ENCODE measurements at places on chromosomes 16 and 17.

DNA sequence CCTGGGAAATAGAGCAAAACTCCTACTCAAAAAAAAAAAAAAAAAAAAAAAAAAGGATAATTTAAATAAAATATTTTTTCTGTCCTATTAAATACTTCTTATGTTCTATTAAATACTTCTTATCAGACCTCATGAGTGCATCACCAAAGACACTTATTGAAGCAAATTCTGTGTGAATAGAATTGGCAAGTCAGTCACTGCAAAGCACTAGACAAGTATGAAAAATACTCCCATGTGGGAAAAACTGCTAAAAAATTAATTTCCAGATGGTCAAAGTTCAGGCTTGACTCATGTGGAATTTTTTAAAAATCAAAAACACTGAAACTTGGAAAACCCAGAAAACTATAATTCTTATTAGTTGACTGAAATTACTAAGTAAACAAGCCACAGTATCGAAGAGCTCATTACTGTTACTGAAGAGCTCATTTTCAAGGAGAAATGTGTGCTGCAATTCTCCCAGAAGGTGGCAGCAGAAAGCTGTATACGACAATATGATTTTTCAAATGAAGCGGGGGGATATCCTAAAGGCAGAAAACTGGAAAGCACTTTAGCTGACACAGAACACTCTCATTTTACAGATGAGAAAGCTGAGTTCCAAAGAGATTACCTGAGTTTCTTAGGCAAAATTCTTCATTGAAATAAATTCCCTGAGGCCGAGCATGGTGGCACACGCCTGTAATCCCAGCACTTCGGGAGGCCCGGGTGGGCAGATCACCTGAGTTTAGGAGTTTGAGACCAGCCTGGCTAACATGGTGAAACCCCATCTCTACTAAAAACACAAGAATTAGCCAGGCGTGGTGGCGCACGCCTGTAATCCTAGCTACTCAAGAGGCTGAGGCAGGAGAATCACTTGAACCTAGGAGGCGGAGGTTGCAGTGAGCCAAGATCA is 15.9 kb upstream of the FBXO47 start:
- peak; percentile 90 for DNase-seq

GRCh38 chr16:13939821-13940220 is 19.9 kb downstream of the ERCC4 start:
- DNase-seq: no peak

- DNase-seq: no peak
Measured at GRCh38 chr17:11251561-11252107, 10.6 kb downstream of the SHISA6 start.

GRCh38 chr16:49019081-49019633 is 262.5 kb downstream of the CBLN1 start:
- no peak for DNase-seq

GRCh38 chr17:78497115-78497540 is 80.1 kb downstream of the DNAH17 start:
- DNase-seq: peak; percentile 70

DNA sequence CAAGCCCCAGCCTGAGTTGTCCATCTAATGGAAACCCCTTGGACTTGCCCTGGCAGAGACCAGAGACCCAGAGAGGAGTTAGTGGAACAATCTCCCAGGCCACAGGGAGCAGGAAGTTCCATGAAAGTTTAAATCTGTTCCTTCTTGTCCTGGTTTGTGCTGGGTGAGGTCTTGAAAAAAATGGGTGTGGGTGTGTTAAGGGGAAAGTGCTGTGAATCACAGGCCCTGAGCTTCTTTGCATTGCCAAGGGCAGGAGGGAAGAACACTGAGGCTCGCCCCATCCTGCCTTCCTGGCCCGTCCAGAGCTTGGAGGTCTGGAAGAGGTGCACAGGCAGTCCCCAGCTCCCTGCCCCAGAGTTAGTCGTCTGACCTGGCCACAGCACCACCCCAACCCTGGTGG is 2.3 kb downstream of the ADORA2B start:
- DNase-seq: peak; percentile 27

DNA sequence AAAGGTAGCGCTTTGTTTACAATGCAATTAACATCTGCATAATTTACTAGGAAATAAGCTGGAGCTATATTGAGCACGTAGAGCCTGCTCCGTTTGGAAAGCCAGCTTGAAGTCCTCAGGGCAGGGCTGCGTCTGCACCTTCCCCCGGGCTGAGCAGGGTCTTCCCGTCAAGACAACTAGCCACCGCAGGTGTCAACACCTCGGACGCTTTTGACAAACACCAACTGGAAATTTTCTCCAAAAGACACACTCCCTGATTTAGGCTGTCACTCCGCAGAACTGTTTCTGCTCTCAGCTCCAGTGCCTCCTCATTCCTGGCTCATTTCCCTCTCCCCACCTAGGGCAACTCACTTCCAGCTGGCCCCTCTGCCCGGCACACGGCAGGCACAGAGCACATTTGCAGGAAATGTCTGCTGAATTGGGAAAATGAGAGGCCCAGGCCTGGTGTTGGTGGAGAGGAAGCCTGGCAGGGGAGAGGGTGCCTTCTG is 170.3 kb downstream of the MAF start:
- DNase-seq: no peak

GRCh38 chr16:81586417-81586816 is 141.8 kb downstream of the CMIP start:
- DNase-seq: no peak

DNA sequence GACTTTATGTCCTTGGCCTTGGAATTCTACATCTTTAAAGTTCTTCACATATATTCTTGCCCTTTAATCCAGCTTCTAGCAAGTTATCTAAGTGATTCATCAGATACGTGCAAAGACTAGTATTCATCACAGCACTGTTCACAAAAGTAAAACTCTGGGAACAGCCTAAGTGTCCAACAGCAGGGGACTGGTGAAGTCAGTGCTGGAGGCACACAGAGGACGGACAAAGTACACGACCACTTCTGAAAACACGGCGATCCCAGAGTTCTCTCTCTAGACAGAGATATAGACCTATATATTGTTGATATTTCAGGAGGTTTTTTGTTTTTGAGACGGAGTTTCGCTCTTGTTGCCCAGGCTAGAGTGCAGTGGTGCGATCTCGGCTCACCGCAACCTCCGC is 12.8 kb downstream of the CTRB1 start:
- no peak for DNase-seq

DNA sequence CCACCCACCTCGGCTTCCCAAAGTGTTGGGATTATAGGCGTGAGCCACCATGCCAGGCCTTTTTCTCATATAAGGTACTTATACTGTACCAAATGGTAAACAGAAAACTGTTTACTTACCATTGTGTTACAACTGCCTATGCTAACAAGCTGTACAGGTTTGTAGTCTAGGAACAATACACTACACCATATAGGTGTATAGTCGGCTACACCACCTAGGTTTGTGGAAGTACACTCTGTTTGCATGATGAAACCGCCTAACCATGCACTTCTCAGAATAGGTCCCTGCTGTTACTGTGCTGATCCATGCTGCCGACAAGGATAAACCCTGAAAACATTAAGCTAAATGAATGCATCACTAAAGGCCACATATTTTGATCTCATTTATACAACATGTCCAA is 18.9 kb downstream of the DNAJA2 start:
- no peak for DNase-seq

- DNase-seq: peak; percentile 80
Measured at GRCh38 chr17:78421534-78422266, 43.3 kb downstream of the PGS1 start.

DNA sequence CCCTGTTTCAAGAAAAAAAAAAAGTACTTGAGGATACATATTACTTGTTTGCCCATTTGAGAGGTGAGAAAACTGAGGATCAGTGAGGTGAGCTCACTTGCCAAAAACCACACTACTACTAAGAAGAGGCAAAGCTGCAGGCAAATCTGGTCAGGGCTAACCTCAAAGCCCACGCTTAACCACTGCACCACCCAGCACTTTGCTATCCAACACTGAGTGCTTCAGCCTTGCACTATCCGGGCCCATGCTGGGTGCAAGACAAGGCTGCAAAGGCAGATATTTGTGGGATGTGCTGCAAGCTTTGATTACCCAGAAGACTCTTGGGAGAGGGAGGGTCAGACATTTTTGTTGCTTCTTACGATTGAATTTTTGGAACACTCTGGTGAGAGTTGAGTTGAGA is 23.6 kb upstream of the NLRP1 start:
- no peak for DNase-seq

GRCh38 chr16:83973581-83974385 is 5.7 kb downstream of the NECAB2 start:
- no peak for DNase-seq

- no peak for DNase-seq
Measured at GRCh38 chr16:69890892-69891282, 60.2 kb upstream of the CLEC18A start.

DNA sequence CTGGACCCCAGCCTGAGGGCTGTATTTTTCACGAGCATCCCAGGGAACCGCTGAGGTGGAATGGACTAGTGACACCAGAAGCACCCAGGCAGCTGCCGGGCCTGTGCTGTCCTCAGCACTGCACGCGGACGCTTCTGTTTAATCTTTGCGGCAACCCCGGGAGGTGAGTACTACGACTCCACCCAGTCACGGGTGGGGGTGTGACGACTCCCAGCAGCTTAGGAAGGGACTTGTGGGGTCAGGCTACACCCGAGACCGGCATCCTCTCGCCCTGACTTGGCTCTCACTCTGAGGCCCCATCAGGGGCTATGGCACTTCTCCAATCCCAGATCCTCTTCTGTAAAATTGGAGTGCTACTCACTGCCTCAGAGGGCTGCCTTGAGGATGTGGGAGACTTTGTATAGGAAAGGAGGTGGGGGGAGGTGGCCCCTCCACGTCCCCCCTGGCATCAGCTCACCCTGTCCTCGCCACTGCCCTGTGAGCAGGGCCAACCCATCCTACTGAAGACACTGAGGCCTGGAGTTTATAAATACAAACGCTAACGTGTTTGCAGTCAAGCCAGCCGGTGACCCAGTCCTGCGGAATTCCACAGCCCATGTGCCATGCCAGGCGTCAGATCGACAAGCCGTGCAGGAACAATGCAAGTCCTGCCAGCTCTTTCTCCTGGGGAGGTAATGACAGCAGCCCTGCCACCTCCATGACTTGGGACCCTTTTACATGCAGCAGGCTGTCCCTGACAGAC is 44.4 kb downstream of the PPL start:
- peak; percentile 63 for DNase-seq

DNA sequence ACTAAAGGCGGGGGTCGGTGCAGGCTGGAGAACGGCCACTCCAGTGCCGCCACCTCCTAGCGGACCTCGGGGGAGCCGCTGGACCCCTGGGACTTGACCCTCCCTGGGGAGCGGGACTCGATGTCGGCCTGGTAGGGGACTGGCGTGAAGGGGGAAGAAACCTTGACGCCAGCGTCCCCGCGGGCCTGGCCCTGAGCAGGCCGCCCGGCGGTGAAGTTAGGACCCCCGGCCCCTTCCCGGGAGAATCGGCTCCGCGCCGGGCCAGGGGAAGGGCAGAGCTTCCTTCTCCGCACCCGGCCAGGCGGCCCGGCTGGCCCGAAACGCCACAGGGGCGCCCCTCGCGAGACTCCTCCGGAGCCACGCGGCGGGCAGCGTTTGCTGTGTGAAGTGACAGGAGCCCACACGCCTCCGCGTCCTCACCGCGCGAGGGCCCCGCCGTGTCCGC is 389 bp downstream of the DUS1L start:
- DNase-seq: no peak

DNA sequence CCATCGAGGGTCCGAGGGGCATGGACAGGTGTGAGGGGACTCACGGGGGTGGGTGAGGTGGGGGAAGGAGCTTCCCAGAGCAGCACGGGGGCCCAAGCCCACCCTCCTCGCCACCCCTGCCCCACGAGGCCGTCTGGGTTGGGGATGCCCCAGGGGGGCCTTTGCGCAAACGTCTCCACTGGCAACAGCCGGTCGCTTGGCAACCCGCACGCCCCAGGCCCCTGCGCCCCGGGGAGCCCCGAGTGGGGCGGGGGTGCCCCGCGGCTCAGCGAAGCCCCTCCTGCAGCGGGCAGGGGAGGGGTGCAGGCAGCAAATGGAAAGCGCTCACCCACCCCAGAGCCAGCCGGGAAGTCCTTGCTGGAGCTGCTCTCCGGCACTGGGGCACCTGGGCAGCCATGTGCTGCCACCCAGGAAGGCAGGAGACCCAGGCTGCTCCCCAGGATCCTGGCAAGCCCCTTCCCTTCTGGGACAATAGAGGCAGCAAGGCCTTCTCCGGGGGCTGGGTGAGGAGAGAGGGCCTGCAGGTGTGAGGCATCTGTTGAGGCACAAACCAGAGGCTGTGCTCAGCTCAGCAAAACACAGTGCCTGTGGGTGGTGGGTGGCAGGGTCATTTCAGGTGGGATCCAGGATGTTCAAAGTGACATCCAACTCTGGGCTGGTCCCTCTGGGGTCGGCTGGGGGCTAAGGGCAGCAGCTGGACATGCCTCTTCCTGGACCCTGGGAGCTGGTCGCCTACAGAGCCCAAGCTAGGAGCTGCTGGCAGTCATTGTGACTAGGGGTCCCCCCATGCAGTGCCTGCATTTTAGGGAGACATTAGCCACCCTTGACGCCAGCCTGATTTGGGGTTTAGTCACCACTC is 80.9 kb upstream of the CBX4 start:
- no peak for DNase-seq

DNA sequence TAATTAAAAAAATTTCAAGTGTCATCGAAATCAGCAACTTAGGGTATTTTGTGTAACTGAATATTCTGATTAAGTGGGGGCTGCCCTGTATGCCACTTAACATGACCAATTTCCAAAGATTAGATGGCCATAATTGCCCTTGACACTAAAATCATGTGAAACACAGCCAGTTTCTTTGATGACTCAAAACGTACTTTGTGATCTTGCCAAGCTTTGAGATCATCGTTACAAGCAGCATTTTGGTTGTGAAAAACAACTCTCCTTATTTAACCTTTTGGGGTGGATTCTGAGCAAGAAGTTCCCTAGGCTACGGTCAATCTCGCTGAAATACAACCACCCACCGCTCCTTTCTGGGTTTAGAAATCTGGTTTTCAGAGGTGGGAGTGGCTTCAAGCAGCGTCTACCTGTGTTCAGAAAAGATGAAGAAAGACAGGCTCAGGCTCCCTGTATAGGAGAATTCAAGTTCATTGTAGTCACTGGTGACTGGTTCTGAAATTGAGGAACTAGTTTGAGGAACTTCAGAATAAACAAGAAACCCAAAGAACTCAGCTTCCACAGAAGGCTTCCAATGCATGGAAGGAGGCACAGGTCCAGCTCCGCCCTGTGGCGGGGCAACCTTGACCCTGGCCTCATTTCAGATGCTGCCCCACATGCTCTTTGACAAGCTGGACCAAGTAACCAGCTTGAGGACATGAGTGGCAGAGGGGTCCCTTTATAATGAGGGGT is 9.4 kb downstream of the MAP3K14 start:
- peak; percentile 65 for DNase-seq

DNA sequence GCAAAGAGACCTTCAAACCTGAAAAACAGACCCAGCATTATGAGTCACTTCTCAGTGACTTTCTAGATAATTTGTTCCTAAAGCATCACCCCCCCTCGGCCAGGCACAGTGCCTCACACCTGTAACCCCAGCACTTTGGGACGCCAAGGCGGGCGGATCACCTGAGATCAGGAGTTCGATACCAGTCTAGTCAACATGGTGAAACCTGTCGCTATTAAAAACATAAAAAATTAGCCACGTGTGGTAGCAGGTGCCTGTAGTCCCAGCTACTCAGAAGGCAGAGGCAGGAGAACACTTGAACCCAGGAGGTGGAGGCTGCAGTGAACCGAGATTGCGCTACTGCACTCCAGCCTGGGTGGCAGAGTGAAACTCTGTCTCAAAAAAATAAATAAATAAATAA is 24.3 kb upstream of the RNPS1 start:
- DNase-seq: no peak
